ENCODE measurements at places on chromosomes 2 and 18. TPM values are rescaled to one million over a fixed set of nuclear protein-coding genes. Genes with fewer than 3 reads are reported as not detected.

GRCh38 chr18:11671156-11671555 lies 17.9 kb upstream of the GNAL start:
- DNase-seq, result no peak

DNA sequence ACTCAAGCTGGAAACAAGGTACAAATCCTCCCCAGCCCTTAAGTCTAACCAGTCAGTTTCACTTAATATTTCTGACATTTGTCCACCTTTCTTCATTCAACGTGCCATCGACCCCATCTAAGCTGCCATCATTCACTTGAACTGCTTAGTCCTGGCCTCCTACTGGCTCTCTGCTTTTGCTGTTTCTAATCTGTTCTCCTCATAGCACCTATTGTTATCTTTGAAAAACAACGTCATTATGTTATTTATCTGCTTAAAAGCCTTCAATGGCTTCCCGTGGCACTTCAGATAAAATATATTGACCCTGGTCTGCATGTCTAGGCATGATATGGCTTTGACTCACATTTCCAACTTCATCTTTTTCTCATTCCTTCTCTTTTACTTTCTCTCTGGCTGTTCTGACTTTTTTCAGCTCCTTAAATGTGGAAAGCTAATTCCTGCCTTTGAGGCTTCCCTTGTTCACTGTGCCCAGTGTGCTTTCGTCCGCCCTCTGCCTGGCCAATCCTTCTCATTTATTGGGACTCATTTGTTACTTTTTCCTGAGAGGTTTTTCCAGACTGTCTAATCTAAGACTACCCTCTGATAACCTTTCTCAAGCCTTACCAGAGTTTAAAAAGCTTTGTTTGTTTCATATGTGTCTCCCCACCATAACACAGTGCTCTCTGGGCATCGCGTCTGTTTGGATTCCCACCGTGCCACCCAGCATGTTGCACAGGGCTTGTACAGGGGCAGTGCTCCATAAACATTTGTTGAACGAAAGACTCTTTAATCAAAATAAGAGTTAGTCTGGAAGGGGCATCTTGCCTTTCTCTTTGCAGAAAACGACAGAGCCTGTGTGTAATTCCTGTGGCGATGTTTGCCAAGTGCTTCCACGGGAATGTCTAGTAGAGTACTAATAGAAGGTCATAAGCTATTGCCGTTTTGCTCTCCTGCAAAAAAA lies 183.9 kb downstream of the FMNL2 start:
- peak; percentile 66 for DNase-seq

GRCh38 chr2:134601264-134601663 lies 117.5 kb downstream of the TMEM163 start:
- DNase-seq, result no peak

The RAD51AP2 gene
- 0.13 TPM for total RNA-seq

The CRYGC gene
- not detected for total RNA-seq

The NTSR2 gene
- not detected for total RNA-seq

The MRPL44 gene
- 25.7 TPM for total RNA-seq

The KATNAL2 gene
- total RNA-seq, result under 0.01 TPM
